ENCODE measurements at places on chromosomes 5 and 9. TPM values are rescaled to one million over a fixed set of nuclear protein-coding genes. Genes with fewer than 3 reads are reported as not detected.

Gene SMAD5
- total RNA-seq: 66.2 TPM

DNA sequence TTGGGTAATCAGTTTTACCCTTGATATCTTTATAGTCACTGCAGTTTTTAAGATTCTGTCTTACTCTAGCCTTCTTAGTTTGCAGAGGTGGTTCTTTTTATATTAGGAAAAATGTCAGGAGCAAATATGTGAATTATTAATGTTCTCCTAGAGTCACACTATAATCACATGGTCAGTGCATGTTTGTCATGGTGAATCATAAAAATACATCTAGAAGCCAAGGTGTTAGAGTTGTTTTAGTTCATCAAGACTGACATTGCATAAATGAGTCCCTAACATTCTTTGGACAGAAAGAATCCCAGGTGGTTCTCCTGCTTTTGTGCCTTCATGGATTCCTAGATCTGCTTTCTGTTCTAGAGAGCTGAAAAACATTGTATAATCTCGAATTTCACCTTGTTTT lies 22.9 kb downstream of the ATG10 start:
- no peak for DNase-seq

DNA sequence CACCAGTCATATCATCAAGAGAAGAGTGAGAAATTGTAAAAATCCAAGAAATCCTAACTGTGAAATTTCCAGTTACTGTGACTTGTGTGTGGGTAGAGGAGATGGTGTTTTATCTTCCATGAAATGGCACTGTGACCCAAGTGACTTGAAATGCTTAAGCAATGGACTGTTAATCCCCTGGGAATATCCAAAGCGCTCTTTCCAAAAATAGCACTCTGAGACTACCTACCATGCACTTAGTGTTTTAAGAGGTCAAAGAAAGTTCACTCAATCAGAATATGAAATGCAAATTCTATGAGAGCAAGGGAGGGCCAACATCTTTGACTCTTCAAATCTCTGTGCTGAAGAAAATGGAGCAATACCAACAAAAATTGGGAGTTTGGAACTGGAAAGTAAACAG lies 244.0 kb downstream of the GABRB2 start:
- DNase-seq: no peak

GRCh38 chr9:1173211-1173610 lies 123.1 kb downstream of the DMRT2 start:
- DNase-seq: no peak

Measured in dorsolateral prefrontal cortex (tissue), 122 donors.